Hypothalamus (tissue), 51 donors: ENCODE measurements at places on chromosomes 3 and 15.

DNA sequence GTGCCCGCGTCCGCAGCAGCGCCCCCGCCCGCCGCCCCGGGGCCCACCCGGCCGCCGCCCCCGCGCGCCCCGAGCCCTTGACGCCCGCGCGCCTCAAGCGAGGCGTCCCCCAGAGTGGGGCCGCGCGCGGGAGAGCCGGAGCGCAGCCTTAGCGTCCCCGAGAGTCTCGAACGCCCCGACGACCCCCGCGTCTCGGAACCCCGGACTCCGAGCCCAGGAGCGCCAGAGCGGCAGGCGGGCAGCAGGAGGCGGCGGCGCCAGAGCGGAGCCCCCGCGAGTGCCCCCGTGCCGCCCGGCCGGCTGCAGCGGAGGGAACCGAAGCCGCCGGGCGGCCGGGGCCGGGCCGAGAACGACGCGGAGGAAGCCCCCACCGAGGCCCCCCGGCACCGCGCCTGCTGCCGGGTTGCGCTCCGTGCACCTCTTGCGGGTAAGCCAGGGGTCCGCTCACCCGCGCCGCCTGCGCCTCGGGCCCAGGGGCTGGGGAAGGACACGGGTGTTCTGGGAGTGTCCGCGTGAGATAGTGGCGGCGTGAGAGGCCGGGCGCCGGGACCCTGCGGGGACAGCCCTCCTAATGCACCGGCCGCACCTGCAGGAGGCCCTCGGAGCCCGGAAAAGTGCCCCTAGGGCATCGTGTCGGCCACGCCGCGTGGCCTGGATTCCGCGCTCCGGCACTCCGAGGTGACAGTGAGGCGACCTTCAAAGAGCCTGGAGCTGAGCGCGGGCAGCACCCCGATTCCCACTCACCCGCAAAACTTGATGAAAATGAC lies 52.0 kb upstream of the ULK4 start:
- peak; percentile 7 for DNase-seq

- no peak for DNase-seq
These were observed 47.0 kb downstream of the CALML4 start for GRCh38 chr15:68158046-68158628.

DNA sequence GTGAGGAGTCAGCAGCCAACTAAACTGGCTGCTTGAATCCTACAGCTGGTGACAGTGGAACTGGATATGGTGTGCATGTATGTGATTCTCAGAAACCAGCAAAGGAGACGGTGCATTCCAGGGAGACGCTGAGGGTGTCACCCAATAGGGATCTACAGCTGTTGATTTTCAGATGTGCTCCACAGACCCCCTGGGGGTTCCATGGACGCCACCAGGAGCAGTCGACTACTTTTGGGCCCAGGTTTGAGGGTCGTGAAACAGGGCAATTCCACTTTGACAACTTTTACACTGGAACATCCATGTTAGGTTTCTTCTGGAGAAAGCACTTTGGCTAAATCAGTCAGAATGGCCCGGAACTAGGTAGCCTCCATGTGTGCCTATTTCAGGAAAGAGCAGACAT lies 71.5 kb upstream of the MEX3B start:
- DNase-seq = no peak

DNA sequence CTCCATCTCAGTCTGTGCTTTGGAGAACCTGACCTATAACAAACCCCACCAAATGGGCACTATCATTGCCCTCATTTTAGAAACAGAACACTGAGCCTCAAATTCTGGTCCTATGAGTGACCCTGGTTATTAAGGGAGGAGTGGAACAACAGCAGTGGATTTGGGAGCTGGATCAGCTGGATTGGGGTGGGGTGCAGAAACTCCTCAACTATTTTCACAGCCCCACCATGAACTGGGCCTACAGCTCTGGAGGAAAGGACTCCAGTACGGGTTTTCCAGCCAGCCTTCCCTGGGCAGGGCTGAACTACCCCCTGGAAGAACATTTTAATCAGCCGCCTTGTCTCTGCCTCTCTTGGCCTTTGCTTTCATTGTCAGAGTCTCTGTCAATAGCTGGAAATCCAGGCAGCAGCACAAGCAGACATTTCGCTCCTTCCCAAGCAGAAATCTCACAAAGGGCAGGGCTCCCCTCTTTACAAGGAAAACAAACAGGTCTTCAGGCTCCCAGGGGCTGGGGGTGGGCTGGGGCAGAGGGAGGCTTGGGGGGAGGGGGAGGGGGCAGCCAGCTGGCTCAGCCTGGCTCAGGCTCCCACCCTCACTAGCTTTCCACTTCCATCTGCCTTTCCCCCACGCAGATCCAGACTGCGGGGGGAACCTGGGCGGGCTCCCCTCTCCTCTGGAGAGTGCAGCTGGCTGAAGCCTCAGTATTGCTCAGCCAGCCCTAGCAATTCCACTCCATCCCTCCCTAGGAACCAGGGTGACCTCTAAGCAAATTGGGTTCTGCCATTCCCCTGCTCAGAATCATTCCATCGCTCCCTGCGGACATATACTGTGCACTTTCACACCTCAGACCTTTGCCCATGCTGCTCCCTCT lies 13.7 kb upstream of the TLE3 start:
- peak; percentile 75 for DNase-seq

GRCh38 chr3:178439504-178439903 lies 96.7 kb upstream of the KCNMB2 start:
- DNase-seq = no peak

DNA sequence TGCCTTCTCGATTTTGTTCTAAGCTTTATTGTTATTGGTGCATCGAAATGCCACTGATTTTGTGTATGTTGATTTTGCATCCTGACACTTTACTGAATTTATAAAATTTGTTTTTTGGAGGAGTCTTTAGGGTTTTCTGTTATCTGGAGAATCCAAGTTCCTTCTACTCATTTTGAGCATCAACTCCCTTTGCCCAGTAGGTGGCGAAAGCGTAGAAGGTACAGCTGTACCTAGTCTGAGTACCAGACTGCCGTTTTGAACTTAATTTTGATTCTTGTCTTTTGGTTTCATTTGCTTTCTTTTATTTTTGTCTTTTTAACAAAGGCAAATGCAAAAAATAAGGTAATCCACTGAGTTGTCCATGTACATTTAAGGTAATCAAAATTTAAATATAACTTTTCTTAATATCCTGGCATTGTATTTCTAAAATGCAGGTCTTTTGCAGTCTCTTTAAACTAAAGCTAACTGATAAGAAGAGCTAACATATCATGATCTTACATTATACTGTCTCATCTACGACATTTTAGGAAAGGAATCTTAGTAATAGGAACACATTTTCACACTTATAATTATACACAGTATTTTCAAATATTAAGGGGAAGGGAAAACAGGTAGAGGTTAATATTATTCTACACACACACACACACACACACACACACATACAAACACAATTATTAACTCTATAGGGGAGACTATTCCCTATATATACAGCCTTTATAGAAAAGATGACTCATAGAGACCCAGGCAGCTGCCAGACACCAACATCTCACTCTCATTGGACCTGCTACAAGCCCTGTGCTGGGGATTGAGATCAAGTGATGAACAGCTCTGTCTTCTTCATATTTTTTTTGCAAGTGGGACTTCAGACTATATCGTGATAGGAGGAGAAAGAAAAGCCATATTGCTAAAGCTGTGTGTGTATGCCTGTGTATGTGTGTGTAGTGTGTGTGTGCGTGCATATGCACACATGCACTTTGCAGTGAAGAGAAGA lies 71.8 kb downstream of the SYNPR start:
- DNase-seq = no peak

DNA sequence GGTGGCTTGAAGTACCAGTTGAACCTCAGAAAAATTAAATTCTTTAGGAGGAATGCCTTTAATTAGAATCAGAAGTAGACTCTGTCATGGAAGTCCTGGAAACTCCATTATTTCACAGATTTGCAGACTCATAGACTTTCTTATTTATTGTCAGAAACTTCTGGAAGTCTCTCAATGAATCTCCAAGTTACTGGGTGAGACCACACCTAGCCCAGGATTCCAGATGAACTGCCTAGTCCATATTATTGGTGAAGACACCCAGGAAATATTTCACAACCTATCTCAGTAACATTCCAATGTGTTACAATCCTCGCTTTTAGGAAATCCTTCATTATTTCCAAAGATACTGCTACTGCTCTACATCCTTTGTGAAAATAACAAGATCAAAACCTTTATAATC lies 6.5 kb upstream of the THBS1 start:
- no peak for DNase-seq

DNA sequence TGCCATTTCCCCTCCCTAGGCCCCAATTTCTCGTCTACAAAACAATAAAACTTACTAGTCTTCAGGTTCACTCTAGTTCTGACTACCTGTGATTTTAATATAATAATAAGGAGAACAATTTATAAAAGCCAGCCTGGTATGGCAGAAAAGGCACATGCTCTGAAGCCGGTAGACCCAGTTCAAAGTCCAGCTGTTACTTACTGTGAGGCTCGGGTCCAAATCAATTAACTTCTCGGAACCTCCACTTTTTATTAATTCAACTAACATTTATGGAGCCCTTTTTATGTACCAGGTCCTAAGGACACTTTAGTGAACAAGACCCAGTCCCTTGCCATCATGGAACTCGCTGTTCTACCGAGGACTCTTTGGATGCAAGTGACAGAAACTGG lies 53.8 kb upstream of the SMAD3 start:
- DNase-seq = no peak

- peak; percentile 14 for DNase-seq
These were observed 9.3 kb upstream of the SLC28A1 start for GRCh38 chr15:84874981-84875699.

- DNase-seq = no peak
These were observed 165.0 kb downstream of the FRMD5 start for GRCh38 chr15:44029940-44030568.

DNA sequence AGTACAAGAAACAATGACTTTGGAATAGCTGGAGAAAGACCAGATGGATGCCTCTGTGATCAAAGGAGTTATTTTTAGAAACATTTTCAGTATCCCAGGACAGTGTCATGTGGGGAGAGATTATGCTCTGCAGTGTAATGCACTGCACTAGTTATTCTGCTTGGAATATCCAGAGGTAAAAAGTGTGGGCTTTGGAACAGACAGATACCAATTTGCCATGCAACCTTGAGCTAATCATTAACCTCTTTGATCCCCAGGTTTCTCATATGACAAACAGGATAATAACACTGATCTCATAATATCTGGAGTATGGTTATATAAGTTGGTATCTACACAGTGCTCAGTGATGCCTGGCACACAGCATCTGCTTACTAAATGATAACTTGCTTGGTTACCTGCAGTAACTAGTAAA lies 12.2 kb upstream of the SLC7A14 start:
- no peak for DNase-seq

DNA sequence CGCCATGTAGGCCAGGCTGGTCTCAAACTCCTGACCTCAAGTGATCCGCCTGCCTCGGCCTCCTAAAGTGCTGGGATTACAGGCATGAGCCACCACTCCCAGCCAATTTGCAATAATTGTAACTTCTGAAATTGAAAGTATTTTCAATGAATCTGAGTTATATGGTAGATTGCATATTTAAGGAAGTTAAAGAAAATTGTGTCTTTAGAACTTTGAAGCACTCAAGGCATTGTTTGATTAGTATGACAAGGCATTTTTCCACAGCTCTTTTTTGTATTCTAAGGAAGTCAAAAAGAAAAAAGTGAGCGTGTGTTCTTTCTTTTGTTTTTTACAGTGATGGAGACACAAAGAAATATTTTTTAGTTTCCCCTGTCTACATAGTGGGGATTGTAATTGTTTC lies 15.7 kb upstream of the RPLP1 start:
- DNase-seq = no peak

GRCh38 chr3:187288131-187288854 lies 3.2 kb downstream of the MASP1 start:
- no peak for DNase-seq

DNA sequence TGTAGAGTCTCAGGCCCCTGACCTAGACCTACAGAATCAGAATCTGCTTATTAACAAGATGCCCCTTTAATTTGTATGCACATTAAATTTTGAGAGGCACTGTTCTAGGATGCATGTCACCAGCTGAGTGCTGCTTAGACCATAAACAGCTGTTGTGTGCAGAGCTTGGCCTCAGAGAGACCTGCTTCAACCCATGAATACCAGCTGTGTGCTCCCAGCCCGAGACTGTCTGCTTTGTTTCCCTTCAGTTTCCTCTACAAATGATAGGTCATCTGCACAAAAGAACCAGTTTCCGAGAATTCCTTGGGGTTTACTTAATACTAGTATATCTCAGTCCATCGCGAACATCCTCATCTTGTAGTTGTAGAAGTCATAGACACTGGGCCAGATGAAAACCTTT lies 158.5 kb upstream of the PFN2 start:
- DNase-seq = no peak

GRCh38 chr3:1848935-1849334 lies 249.7 kb upstream of the CNTN4 start:
- no peak for DNase-seq

DNA sequence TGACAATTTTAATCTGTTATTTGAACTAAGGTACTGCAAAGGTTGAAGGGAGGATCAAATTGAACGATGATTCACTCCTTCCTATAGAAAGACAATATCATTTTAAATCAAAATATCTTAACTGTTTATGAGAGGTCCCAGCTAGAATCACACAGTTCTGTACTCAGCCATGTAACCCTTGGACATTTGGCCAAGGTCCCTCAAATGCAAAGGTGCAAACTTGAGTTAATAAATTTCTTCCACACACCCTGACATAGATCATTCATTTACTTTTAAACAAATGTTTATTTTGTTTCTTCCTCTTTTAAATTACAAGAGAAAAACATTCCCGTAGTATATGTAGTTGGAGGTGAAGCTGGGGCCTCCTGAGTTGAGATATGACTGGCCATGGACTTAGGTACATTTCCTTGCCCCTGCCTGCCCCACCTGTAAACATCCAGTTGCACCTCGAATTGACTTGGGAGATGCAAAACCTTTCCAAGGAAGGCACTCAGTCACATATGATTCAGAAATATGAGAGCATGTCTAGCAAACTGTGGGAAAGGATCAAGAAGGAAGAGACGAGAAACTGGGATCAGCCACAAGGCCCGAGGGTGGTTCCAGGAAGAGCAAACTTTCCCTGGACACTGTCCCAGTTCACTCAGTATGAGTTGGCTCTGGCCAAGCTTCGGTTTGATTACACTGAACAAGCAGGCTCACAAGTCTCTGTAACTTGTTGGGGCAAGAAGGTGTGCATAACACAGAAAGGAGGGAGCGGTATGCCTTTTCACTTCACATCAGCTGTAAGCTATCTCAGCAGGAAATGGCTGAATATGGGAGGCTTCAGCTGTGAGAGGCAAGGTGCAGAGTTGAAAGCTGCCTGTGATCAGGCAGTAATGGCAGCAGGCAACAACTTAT lies 6.7 kb downstream of the TNFSF10 start:
- no peak for DNase-seq

DNA sequence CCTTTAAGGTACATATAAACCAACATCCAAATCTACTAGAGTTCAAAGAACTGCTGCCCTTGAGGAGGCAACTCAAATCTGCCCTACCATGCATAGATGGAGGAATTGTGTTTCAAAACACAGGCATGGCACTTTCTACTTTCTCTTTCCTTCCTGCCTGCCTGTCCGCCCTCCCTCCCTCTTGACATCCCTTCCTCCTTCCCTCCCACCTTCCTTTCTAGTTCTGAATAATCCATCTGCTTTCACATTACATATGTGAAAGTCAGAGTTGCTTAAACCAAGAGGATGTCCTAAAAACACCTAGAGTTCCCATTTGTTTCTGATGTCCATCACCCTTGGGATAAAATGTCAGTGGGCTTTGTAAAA lies 537.6 kb downstream of the FOXP1 start:
- DNase-seq = no peak
